Body of pancreas (tissue), 4 donors: ENCODE measurements at places on chromosomes 7 and 10.
A peak's percentile ranks its signal among the peaks of the same experiment; 100 is the strongest.

- peak; percentile 35 for DNase-seq
Observed at GRCh38 chr7:113698556-113699220, 220.1 kb downstream of the PPP1R3A start.

DNA sequence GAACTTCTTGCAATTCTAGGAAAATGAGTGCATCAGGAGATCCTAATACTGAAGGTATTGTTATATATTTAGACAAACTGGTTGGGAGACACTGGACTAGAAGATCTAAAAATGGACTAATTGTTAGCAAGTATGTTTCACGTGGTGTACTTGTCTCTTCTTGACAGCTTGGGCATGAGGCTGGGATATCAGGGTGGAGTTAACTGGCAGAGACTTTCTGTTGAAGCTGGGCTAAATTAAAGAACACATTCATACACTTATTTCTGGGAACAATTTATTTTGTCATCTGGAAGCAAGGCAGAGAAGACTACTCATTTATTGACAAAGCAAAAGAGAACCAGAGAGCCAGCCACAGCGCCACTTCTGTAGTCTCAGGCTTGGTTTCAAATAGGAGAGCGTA is 25.9 kb downstream of the TYW1 start:
- DNase-seq: no peak

DNA sequence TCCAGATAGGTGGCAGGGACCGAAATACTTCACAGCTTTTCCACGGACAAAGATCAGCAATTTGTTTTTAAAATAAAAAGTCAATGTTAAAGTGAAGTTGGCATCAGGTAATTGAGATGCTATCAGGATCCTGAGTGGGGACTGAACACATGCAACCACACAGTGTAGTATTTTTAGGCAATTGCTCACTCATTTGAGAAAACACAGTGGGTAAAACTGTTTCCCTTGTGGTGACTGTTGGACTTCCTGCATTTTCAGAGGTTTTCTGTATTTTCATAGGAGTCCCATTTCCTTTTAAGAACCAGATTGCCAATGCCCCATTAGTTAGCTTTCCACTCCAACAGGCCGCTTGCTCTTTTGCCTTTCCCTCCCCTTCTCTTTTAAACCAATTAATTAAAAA is 159.5 kb upstream of the ZNF32 start:
- no peak for DNase-seq

DNA sequence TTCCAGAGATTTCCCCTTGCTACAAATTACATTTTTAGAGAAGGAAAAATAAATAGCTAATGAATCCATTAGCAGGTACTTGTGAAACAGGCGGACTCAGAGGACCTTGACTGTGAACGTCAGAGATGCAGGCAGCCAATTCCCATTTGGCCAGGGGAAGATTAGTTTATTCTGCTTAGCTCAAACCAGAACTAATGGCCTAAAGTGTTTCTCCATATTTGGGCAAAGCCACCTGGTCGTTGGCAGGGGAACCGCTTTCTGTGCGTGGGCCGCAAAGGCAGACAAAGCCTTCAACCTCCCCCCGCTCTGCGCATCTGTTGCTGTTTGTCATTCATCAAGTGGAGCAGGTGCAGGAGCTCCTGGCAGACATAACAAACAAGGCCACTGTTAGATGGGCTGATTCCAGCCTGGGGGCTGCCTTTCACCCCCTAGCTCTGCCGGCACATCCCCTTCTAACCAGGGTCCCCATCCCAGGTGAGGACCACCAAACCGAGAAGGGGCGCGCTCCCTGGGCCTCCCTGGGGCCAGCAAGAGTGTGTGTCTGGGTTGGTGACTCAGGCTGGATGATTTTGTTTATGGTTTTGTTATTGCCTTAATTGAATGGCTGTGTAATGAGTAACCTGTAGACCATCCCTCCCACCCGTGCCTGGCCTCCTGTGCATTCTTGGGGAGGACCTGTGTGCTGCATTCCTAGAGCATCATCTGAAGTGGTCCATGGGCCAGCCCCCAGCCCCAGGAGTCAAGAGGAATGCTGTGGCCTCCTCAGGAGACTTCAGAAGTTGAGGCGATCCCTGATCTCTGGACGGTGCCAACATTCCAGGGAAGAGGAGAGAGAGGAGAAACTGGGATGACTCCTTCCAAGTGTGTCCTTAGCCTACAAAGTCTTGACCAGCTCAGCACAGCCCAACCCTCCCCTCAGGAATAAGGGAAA is 14.5 kb upstream of the CPA1 start:
- DNase-seq: peak; percentile 80

- no peak for DNase-seq
Observed at GRCh38 chr7:24701261-24702235, 55.7 kb downstream of the GSDME start.

GRCh38 chr10:97914837-97915211 is 65.2 kb downstream of the GOLGA7B start:
- peak; percentile 90 for DNase-seq
